ENCODE measurements at places on chromosomes 6 and 20.

DNA sequence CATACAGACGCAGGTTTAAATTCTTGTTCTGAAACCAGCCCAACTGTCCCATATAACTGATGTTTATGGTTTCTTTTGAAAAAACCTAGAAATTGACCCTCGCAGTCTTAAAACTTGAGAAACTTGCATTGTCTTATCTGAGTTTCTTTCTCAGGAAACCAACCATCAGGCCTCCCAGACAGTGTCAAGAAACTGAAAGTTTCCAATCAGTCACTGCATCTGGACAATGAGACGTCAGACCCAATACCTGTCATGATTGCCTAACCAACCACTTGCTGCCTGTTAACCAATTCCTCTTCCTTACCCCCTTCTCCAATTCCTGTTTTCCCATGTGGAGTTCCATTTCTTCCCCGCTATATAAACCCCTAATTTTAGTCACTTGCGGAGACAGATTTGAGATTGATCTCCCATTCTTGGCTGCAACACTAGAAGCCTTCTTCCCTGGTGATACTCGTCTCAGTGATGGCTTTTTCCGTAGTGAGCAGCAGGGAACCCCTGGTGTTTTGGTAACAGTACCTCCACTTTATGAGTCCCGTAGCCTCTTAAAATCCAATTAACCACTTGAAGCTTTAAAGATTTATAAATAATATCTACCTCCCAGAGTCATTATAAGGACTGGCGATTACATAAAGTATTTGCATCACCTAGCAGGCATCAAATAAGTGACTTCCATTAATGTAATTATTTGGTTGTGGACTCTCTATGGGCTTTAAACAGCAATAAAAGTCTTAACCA lies 49.3 kb downstream of the GPR63 start:
- DNase-seq: peak; percentile 91

GRCh38 chr6:21679761-21680265 lies 86.3 kb downstream of the SOX4 start:
- no peak for DNase-seq

DNA sequence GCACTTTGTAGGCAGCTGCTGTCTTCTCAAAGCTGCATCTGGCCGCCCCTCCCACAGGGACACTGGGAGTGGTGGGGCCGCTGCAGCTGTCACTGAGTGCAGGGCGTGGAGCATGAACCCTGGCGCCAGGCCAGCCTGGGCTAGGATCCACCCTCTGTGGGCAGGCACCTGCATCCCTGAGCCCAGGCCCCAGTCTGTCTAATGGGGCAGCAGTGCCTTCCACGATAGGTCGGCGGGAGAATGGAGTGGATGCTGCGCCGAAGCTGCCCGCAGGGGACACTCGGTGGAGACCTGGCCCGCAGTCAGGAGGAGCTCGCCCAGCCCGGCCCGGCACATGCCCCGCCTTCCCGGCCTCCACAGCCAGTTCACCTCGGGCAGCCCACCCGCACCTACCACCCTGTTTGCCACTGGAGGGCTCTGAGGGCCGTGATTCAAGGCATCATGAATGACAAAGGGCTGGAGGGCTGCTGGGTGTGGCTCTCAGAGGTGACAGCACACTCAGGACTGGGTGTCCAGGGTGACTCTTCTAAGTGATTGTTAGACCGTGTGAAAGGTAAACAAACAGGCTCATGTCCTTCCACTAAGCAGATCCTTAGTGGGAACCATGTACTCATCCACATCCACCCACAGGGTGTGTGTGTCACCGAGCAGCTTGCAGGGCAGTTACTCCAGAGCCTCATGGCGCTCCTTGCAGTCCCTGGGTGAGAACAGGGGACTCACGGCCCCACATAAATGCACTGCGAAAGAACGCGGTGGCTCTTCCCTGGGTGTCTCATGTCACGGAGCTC lies 133.9 kb downstream of the AGPAT4 start:
- peak; percentile 14 for DNase-seq

DNA sequence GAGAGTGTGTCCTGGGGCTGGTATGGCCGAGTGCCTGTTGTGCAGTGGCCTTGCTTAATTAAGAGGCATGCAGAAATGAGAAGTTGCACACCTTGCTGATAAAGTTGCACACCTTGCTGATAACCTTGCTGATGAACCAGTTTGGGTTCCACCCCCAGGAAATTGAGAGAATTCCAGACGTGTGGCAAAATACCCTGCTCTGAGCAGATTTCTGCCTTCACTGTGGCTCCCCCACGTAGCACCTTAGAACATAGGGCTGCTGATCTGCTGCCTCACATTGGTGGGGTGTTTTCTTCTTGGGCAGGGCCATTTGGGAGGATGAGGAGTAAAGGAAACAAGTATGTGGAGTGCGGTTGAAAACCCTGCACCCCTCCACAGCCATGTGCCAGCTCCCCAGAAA lies 22.5 kb upstream of the ADRM1 start:
- DNase-seq: no peak

- DNase-seq: no peak
Observed at GRCh38 chr20:12891643-12892042, 117.1 kb upstream of the SPTLC3 start.

- no peak for DNase-seq
Observed at GRCh38 chr6:44635486-44635885, 248.0 kb downstream of the CDC5L start.

GRCh38 chr6:16338577-16339264 lies 100.3 kb downstream of the GMPR start:
- DNase-seq: no peak

- no peak for DNase-seq
Observed at GRCh38 chr6:141988954-141989705, 143.6 kb upstream of the GJE1 start.

GRCh38 chr20:31830406-31830981 lies 11.3 kb downstream of the MYLK2 start:
- no peak for DNase-seq

DNA sequence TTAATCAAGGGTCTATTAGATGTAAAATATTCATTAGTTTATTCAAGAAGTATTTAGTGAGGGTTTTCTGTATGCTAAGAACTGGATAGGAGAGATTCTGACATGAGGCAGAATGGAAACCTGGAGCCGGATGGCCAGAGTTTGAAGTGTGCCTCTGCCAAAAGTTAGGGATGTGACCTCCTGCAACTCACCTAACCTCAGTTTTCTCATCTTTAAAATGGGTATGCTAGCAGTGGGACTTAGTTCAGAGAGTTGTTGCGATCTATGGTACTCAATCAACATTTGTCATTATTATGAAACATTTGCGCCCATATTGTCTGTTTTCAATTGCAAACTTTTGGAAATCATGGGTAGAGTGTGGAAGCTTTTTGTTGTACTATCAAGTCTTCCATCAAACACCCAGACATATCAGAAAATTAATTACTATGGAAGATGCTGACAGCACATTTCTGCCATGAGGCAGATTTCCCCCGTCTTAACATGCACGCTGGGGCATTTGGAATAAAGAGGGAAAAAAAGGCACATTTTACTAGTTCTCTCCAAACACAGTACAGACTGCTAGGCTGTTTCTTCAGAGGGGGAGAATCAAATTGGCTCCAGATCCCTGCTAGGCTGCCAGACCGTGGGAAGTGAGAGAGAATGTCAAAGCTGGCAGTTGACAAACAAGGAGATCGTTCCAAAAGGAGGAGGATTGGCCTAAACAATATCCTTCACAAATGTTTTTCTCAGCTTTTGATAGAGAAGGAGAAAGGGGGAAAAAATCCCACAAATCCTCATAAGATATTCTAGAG lies 205.3 kb upstream of the TSHZ2 start:
- no peak for DNase-seq

DNA sequence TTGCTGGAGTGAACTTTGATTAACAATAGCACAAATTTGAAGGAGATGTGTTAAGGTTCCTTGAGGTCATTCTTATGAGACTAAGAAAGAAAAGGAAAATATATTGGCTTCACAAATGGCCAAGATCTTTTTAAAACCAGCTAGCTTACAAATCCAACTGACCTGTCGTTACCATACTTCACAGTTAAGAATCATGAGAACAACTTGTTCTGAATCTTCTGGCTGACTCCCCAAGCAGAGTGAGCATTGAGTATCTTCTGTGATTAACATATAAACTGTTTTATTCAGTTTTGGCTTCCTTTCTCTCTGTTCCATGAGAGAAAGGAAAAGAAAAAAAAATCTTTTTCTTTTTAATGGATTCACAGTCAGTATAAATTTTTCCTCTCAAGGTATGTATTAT lies 277.1 kb downstream of the KHDC1L start:
- no peak for DNase-seq

GRCh38 chr20:59945175-59945574 lies 5.0 kb downstream of the FAM217B start:
- DNase-seq: no peak

- DNase-seq: no peak
Observed at GRCh38 chr6:25717866-25718740, 36.4 kb upstream of the SLC17A4 start.

GRCh38 chr6:72691249-72691648 lies 69.4 kb downstream of the KCNQ5 start:
- no peak for DNase-seq

DNA sequence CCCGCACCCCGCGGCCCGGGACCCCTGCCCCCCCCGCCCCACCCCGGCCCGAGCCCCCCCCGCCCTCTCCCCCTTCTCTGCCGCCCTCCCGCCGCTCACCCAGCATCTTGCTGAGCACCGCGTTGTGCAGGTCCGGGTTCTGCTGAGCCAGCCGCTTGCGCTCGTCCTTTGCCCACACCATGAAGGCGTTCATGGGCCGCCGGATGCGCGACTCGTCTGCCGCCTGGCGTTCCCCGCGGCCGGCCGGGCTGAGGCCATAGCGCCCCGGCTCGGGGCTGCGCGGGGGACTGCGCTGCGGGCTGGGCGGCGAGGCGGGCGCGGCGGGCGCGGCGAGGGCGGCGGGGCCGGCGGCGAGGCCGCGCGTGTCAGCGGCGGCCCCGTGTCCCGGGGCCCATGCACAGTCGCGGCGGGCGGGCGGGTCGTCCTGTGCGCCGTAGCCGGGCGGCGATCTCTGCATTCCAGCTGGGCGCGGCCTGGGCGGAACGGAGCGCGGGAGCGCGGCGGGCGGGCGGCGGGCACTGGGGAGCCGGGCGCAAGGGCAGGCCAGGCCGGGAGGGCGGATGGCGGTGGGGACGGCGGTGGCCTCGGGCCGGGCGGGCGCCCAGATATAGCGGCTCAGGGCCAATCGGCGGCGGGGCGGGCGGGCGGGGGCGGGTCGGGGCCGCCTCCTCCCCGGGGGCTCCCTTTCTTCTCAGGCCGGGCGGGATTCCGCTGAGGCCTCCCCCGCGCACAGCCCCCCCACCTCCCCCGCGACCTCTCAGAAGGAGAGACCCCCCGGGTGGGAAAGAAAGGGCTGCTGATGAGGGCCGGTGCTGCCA lies at the start of gene SOX18:
Gene SOX18, minus strand, starts transcription at position 580 of the 818 bp plus-strand sequence. Its CDS starts 123 bp downstream, at position 457.
- no peak for DNase-seq

DNA sequence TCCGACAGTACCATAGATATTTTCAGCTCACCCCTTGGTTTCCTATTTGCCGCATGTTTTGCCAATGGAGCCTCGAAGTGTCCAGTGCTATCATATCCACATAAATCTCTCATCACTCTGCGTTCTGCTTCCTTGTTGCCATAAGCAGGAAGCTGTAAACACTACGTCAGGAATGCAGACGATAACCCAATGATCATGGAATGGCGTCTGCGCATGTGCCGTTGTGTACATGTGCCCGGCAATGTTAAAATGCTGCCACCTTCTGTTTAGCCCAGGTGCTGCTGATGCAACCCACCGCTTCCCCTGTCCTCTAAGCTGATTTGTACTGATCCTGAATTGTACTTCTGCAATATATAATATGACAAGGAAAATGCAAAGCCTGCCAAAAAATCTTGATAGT lies 607.5 kb downstream of the HDGFL1 start:
- no peak for DNase-seq

- DNase-seq: no peak
Observed at GRCh38 chr20:3720626-3721025, 8.2 kb upstream of the SIGLEC1 start.

- DNase-seq: no peak
Observed at GRCh38 chr20:38303908-38304379, at the start of gene BPI. Gene BPI, plus strand, starts transcription at chr20:38304156. Its CDS starts 68 bp downstream, at chr20:38304224.

GRCh38 chr6:113539202-113539601 lies 317.9 kb upstream of the MARCKS start:
- no peak for DNase-seq

DNA sequence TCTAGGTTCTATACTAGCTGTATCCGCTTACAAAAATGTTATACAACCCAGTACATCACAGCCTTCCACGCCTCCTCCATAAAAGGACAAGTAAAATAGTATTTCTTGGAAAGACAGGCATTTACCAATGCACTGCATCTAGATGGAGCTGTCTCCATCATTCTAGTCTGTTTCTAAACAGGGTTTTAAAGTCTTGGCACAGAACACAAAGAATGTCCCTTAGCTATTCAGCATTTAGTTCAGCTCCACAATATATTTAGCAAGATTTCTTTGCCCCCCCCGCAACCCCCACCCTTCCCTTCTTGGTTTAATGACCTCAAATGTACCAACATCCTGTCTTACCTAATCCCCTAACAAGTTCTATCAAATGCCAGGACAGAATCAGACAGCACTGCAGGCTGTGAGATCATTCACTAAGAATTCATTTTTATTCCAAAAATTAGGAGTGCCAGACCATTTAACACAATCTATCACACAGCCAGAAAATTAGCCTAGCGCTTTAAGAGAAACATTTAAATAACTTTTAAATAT lies 198.6 kb downstream of the BACH2 start:
- no peak for DNase-seq

DNA sequence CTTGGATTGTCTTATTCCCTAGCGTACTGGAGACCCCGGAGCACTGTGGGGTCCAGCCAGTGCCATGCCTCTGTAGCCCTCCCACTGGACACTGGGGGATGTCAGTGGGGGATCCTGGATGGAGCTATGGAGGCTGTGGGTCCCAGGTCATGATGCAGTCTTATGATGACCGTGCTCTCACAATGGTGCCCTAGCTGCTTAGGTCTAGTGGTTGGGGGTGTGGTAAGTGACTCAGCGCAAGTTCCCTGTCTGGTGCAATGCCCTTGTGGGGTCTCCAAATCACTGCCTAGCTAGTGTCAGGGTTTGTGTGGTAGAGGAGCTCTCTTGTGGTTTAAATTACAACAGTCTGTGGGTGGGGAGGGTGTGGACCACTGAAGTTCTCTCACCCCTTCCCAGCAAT lies 135.4 kb downstream of the CDC5L start:
- DNase-seq: no peak

DNA sequence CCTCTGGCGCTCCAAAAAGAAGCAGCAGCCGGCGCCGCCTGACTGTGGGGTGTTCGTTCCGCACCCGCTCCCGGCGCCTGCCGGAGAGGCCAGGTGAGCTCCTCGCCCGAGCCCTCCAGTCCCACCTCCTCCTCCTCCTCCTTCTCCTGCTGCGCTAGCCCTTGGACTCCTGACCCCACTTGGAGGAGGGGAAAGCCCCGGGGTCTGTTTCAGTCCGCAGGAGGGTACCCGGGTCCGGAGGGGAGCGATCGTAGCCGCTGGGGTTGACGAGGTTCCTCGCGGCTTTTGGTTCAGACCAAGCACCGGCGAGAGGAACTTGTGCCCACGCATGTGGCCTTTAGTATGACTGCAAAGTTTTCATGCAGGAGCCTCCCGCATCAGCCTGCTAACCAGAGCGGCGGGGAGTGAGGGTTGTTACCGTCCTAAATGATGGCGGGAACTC lies 493 bp downstream of the CRYBG1 start:
- no peak for DNase-seq

- no peak for DNase-seq
Observed at GRCh38 chr6:72916906-72917305, 295.0 kb downstream of the KCNQ5 start.

- DNase-seq: no peak
Observed at GRCh38 chr20:25271486-25272222, 23.8 kb downstream of the PYGB start.

All from NCI-H524 treated with DMSO at 0.1 percent for 48 hours (cell line).